ENCODE measurements at places on chromosomes 12 and 14. TPM values are rescaled to one million over a fixed set of nuclear protein-coding genes. Genes with fewer than 3 reads are reported as not detected.

- DNase-seq, result peak; percentile 77
These were observed 88.5 kb upstream of the METAP2 start for GRCh38 chr12:95385246-95386035.

DNA sequence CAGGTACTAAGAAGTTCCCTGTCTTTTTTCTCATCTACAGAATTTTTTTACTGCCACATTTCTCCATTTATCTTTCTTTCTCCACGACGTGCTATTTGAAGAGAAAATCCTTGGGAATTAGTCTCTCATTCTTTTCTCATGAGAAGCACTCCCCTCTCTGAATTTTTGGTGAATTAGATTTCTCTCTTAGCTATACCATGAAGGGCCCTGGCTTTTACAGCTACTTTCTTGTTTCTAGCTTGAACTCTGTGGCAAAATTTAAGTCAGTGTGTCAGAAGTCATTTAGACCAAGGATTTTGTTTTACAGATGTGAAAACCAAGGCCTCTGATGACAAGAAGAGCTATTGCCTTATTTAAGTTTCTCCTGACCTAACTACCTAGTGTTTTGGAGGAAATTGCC lies 213.1 kb downstream of the AEBP2 start:
- no peak for DNase-seq

DNA sequence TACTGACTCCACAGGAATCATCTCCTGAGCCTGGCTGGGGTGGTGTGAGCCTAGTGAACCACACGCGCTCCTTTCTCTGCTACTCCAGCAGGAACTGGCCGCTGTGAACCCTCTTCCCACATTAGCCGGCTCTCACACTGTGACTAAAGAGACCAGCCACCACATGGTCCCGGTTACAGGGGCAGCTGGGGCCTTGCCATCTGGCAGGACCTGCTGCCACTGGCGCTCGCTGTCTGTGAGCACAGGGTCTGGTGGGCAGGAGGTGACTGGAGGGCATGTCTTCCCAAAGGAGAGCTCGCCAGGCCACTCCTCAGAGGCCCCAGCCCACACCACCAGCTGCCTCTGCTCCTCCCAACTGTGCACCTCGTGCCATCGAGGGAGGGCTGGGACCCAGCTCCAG lies 99.3 kb downstream of the SINHCAF start:
- DNase-seq, result no peak

DNA sequence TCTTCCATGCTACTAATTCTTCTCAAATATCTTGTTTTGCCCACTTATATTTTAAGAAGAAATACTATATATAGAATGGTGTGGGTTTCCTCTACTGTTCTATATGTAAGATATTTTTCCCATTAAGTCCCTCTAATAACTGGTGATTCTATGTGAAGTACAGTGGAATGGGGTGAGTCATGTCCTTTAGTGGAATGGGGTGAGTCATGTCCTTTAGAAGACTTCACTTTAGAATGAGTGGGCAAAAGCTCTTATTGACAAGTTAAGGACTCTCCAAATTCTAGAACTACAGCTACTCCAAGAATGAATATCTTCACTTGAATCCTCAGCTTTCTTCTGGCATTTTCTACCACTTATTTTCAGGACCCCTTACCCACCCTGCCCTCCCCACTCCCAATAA lies 349.9 kb downstream of the ETNK1 start:
- DNase-seq, result no peak

GRCh38 chr14:99230208-99231151 lies 41.5 kb downstream of the BCL11B start:
- no peak for DNase-seq

DNA sequence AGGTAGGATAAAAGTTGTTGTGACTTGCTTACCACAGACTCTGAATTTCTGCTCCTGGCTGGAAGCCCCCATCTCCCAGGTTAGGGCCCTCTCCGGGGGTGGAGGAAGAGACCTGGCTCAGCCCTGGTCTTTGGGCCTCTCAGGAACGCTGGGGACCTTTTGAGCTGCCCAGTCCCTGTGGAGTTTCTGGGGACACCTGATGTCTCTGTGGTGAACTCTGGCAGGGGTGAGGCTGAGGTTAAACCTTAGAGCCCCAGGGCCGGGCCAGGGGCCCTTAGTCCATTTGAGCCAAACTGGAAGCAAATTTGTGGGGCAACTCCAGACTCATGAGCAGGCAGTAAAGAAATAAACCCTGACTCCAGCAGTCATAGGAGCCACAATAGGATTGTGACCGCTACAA lies 112.1 kb downstream of the ADGRD1 start:
- no peak for DNase-seq

GRCh38 chr12:131028587-131029338 lies 75.1 kb downstream of the ADGRD1 start:
- no peak for DNase-seq

GRCh38 chr14:72619111-72619571 lies 274.8 kb downstream of the DPF3 start:
- DNase-seq, result no peak

- no peak for DNase-seq
These were observed 71.9 kb downstream of the TUNAR start for GRCh38 chr14:95948558-95948981.

- no peak for DNase-seq
These were observed 113.5 kb upstream of the VASH1 start for GRCh38 chr14:76647697-76648298.

DNA sequence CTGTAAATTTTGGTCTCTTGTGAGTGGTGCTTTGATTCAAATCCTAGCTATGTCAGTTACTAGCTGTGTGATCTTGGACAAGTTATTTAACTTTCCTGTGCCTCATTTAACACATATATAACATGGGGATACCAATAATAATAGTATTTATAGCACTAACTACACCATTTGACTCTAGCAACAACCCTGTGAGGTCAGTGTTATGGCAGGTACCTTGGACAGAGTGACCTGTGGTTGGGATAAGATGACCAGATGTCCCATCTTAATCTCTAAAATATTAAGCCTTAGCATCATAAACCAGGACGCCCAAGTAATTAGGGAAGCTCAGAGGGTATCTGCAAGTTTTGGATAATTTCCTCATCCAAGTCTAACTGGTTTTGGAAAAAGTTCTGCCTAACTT lies 73.7 kb downstream of the NDUFA12 start:
- no peak for DNase-seq

DNA sequence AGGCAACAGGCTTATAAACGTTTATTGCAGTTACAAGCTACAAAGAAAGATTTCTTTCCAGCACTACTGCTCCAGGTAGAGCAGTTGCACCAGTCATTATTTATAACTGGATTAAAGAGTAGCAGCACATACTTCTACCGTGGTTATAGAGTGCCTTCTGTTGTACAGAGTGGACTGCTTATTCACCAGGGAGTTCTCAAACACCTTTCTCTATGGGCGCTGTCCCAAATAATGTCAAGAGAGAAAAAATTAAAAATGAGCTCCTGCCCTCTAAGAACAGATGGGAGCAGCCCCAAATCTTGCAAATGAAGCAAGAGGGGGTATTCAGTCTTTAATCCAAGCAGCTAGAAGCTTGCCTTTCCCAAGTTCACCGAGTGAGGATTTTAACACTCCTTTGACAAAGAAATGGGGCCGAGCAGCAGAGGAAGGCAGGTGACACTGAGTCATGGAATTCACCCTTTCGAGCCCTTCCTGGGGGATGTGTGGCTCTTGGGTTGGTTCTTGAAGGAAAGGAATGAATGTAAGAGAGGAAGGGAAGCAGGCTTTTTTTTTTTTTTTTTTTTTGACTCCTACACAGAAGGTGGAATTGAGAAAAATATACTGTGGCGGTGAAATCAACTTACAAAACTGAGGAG lies 181.2 kb downstream of the PRKCH start:
- DNase-seq, result no peak

DNA sequence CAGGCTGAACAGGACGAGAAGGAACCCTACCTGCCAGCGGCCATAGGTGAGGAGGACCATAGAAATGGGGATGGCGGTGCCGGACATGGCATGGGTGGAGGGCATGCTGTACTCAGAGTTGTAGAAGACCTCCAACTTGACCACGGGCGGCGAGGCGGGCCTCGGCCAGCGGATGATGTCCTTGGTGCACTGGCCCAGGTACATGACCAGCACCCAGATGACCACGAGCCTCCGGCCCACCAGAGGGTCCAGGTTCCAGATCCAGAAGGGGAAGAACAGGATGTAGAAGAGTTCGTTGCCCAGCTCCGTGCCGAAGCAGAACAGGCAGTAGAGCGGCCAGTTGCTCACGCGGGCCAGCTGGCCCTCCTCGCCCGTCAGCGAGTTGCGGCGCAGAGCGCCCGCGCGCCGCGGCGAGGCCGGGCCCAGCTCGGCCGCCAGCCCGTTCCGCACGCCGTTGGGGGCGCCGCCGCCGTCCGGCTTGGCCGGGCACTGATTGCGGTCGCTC lies 582 bp downstream of the SGPP1 start:
- peak; percentile 74 for DNase-seq

DNA sequence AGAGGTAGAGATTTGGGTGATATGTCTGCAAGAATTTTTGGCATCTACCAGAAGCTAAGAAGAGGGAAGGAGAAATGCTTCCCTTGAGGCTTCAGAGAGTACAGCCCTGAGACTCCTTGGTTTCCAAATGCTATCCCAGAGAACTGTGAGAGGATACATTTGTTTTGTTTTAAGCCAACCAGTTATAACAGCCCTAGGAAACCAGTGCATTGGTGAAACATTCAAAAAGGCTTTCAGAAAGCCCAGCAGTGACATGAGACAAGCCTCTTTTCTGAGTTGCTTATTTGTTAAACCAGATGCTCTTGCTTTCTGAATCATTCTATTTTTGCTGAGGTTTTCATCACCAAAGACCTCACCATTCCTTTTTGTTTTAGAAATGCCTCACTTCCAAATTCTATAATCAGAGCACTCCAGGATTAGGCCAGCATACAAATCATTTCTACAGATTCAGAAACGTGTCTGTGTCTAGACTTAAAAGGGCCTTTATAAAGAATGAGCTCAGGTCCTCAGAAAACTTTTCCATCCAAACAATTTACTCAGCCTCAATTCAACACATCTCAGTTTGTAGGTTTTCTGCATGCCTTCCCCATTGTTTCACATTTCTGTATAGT lies 1617.8 kb upstream of the FLRT2 start:
- DNase-seq, result no peak

- no peak for DNase-seq
These were observed 15.4 kb upstream of the MIA2 start for GRCh38 chr14:39218171-39218769.

DNA sequence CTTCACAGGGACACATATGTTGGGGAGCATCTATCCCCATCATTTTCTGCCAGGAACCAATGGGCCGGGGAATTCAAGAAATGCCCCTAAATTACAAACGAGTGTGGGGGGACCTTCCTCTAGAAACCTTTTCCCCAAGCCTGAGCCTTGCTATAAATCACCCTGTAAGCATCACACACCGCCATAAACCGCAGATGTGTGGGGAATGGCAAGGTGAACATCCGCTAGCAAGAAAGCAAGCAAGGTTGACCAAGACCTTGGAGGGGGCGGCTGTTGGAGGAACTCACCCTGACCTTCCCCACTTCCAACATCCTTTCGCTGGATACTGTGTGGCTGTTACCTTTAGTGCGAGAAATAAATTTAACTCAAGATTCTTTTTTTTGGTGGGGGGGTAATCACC lies 693.3 kb upstream of the TBX3 start:
- DNase-seq, result no peak

- DNase-seq, result no peak
These were observed 2.5 kb upstream of the PSMC1 start for GRCh38 chr14:90253826-90254225.

DNA sequence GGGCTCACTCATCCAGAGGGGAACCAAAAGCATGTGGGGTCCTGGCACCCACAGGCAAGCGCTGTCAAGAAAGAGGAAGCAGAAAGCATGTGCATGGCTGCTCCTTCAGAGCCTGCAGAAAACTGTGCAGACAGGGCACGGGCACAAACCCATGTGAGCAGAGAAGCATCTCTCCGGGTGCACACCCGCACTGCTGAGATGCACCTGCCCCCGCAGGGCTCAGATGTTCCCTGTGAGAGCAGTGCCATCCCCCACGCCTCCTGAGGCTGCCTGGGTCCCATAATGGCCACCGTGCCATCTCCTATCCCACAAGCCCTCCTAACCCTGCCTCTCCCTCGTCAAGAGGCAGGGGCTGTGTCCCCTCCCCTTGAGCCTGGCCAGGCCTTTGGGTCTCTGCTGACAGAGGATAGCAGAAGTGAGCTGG lies 32.3 kb upstream of the INF2 start:
- DNase-seq, result no peak

- DNase-seq, result no peak
These were observed 13.0 kb upstream of the NUDT14 start for GRCh38 chr14:105193916-105194782.

- no peak for DNase-seq
These were observed 14.0 kb downstream of the NFATC4 start for GRCh38 chr14:24382064-24382371.

DNA sequence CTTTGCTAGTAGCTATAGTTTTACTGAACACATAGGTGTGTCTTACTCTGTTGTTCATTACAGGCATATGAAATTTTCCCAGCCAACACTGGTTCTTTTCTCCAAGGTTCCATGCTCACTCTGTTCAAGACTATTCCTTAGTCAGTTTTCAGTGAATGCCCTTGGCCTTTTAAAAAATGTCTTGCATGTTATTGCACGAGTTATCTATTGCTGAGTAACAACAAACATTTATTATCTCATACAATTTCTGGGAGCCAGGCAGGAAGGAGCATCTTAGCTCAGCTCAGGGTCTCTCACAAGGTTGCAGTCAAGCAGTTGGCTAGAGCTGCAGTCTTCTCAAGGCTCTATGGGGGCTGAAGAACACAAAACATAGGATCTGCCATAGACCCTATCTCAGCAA lies 223.5 kb downstream of the BTG1 start:
- no peak for DNase-seq

DNA sequence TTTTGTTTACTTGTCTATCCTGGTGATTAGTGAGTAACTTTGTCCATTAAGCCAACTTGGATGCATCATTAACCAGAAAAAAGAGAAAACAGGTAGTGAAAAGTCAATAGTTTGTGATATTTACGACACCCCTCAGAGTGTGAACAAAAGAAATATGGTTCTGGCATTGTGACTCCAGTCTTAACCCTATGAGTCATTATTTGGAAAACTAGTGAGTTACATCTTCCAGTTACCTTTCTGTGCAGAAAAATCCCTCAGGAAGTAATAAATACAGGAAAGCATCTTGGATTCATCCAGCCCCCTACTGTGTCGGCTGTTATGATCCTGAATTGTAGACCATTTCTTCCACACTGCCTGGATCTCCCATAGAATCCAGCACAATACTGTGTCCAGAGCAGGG lies 379.1 kb downstream of the GALC start:
- no peak for DNase-seq

Gene MAGOHB
- 17.6 TPM for polyA plus RNA-seq

Gene GUCY2C
- polyA plus RNA-seq, result 8.4 TPM

Gene SLC25A47
- polyA plus RNA-seq, result not detected

Gene CELA1
- not detected for polyA plus RNA-seq

Gene PLBD1
- polyA plus RNA-seq, result 18.3 TPM

Gene TOMM20L
- polyA plus RNA-seq, result not detected

Gene KRT79
- polyA plus RNA-seq, result not detected

Gene SRP54
- 35.6 TPM for polyA plus RNA-seq

Data from sigmoid colon (tissue), 7 donors.